ENCODE measurements at places on chromosomes 3 and 15.

- no peak for DNase-seq
Observed at GRCh38 chr3:155035553-155035952, 44.6 kb upstream of the MME start.

DNA sequence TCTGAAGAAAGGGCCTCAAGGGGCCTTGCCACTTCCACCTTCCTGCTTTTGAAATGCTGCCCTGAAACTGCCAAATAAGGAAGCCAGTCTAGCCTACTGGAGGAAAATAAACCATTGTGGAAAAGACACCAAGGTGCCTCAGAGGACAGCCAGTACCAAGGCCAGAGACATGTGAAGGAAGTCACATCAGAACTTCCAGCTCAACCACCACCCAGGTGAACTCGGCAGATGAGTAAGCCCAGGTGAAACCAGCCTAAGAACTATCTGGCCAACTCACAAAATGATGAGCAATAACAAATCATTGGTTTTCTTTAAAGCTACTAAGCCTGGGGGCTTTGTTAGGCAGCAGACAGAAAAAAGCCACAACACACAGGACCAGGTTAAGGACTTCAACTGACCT lies 103.0 kb downstream of the MAGI1 start:
- DNase-seq: no peak

GRCh38 chr3:61828880-61829721 lies 267.7 kb downstream of the PTPRG start:
- DNase-seq: no peak

DNA sequence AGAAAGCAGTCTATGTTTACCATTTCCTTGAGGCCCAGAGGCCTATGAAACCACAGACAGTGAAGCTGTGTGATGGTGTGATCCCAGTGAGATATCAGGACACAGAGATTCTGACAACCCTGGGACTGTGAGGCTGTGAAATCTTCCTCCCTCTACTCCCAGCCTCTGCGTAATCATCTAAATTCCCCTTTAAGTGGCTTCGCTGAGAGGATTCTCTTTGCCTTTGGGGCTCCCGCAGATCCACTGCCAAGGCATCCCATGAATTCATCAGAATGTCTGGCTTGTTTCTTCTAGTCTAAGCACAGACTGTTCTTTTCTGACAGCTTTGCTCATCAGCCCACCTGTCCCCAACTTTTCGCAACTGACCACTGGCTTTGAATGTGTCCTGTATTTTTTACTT lies 901.2 kb upstream of the NR2F2 start:
- DNase-seq: no peak

- no peak for DNase-seq
Observed at GRCh38 chr15:70226337-70226980, 128.7 kb upstream of the TLE3 start.

GRCh38 chr15:33934921-33935320 lies 33.4 kb upstream of the CHRM5 start:
- DNase-seq: no peak

DNA sequence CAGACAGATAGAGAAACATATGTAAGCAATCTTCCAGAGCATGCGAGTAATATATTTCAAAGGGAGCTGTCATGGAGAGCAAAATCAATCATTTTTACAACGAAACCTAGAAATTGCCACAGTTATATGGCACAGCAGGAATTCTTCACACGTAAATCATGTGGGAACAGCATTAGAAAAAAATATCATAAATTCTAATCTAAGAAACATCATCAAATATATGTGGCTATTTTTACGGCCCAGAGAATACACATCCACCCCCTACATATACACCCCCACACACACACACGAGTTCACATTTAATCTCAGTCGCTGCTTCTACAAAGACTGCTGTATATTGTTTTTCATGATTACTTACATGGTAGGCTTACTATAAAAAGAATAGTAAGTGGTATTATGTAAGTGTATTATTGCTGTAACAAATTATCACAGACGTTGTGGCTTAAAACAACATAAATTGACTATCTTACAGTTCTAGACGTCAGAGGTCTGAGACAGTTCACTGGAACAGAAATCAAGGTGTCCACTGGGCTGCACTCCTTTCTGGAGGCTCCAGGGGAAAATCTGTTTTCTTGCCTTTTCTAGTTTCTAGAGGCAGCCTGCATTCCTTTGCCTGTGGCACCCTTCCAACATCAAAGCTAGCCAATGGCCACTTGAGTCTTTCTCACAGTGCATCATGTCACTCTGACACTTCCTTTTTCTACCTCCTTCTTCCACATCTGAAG lies 363.3 kb downstream of the ULK4 start:
- DNase-seq: no peak

DNA sequence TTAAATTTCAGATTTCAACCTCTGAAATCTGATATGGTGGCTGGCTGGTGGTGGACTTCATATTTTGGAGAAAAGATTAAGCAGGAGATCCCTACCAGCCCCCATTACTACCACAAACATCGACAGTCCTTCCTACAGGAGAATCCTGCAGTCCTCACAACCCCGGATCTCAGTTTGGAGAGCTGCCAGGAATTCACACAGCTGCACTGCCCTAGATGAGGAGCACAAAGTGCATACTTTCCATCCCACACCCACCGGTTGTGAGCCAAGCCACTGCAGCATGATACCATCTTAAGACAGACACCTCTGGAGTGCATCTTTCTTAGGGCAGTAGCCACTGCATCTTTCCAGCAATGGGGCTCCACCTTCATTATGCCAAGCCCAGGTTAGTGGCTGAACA lies 185.5 kb upstream of the GPR149 start:
- no peak for DNase-seq

GRCh38 chr15:40175160-40175559 lies 14.3 kb downstream of the BUB1B start:
- no peak for DNase-seq

DNA sequence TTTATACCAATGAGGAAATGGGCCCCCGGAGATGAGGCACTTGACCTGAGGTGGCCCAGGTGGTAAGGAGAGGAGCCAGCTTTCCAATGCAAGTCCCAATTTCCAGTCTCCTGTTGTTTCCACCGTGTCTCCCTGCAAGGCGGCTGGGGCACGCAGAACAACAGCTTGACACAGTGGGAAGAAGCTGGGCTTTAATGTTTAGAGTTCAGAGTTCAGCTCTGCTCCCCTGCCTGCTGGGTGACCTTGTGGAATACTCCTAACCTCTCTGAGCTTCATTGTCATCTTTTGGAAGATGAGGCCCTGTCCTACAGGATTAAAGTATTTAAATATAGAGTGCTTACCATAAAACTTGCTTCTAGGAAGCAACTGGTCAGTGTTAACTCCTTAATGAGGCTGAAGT lies 80.3 kb downstream of the SMAD3 start:
- no peak for DNase-seq

DNA sequence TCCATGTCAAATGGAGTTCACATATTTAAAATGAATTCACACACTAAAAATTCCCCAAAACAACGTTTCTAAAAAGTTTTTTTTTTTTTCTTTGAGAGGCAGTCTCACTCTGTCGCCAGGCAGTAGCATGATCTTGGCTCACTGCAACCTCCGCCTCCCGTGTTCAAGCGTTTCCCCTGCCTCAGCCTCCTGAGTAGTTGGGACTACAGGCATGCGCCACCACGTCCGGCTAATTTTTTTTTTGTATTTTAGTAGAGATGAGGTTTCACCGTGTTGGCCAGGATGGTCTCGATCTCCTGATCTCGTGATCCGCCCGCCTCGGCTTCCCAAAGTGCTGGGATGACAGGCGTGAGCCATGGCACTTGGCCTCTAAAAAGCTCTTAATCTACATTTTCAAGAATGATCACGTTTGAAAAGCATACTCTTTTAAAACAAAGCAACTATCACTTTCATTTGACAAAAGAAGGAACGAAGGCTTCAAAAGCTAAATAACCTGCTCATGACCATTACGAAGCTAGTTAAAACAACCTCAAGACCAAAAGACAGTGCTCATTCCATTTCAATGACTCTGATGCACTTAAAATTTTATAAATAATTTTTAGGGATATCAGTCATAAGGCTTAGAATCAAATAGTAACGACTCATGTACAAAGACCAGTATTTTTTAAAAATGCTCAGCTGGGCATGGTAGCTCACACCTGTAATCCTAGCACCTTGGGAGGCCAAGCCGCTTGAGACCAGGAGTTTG lies 5.5 kb downstream of the UBE3A start:
- no peak for DNase-seq

DNA sequence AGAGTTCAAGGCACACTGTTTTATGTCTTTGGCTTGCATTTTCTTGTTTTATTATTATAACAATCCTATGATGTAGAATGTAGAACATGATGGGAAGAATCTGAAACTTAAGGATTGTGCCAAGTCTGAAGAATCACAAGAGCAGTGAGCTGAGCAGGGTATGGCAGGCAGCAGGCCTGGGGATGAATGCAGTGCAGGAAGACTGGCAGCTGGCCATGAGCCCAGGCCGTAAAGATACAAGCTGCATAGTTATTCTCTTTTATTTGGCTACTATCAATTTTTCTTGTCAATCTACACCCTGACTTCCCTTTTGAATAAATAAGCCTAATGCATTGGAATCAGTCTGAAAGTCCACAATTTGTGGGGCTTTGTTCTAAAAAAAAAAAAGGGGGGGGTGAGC lies 89.6 kb upstream of the ARPP21 start:
- no peak for DNase-seq

GRCh38 chr15:70212286-70212962 lies 114.7 kb upstream of the TLE3 start:
- no peak for DNase-seq

- DNase-seq: no peak
Observed at GRCh38 chr3:16295298-16295890, 30.4 kb downstream of the OXNAD1 start.

GRCh38 chr3:27319304-27319703 lies 49.9 kb downstream of the NEK10 start:
- no peak for DNase-seq

DNA sequence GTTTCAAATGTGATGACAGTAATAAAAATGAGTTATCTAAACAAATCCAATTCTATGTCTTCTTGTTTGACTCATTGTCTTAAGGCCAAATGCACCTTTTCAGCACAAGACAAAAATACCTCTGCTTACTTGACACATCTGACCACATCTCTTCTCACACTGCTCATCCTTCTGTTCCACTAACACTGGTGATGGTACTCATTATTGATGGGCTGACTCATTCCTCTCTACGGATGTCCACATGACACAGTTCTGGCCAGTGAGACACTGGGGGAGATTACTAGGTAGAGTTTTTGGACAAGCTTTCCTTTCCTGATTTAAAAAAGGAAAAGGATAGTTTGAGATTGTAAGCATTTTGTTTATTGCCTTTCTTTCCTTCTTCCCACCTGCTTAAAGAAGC lies 410.6 kb upstream of the THRB start:
- DNase-seq: no peak

DNA sequence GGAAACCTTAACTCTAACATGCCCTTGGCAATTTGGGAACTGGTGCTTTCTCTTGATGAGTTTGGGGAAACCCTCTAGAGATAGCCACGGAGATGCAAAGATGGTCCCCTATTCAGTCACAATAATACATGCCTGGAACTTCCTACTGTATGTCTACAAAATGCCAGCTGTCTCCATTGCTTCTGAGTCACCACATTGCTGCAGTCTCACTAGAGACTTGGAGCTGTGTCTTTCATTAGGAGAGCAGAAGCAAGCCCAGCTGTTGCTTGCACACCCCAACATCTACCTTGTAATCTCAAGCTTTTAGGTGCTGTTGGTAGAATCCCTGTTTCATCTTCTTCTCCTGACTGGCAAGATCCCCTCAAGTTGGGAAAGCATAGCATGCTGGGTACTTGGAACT lies 261.0 kb downstream of the ADAMTSL3 start:
- DNase-seq: no peak

GRCh38 chr15:90619468-90619867 lies 89.7 kb downstream of the CRTC3 start:
- no peak for DNase-seq

- no peak for DNase-seq
Observed at GRCh38 chr15:73856458-73857192, 16.7 kb upstream of the TBC1D21 start.

DNA sequence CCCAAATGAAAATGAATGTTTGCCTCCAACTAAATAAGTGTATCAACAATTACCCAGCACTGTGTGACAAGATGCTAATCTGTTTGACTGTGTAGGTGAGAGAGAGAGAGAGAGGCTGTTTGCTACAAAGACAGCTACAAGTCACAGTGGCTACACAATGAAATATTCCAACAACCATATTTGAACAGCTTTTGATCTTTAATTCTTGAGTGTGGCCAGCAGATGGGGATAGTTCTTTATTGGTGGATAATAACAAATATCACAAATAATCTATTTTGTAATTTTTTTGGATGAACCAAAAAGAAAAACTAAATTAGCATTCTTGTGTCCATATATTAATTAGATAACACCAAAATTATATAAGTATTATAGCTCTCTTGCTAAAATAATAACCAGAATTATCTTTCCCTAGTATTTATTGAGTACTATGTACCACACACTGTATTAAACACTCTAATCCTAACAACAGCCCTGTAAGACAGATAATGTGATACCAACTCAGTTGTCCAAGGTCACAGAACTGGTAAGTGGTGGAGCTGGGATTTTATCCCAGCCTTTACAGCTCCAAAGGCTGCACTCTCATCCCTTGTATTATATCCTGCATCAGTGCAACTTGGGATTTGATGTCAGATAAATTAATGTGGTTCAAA lies 61.9 kb upstream of the C3orf80 start:
- DNase-seq: no peak

DNA sequence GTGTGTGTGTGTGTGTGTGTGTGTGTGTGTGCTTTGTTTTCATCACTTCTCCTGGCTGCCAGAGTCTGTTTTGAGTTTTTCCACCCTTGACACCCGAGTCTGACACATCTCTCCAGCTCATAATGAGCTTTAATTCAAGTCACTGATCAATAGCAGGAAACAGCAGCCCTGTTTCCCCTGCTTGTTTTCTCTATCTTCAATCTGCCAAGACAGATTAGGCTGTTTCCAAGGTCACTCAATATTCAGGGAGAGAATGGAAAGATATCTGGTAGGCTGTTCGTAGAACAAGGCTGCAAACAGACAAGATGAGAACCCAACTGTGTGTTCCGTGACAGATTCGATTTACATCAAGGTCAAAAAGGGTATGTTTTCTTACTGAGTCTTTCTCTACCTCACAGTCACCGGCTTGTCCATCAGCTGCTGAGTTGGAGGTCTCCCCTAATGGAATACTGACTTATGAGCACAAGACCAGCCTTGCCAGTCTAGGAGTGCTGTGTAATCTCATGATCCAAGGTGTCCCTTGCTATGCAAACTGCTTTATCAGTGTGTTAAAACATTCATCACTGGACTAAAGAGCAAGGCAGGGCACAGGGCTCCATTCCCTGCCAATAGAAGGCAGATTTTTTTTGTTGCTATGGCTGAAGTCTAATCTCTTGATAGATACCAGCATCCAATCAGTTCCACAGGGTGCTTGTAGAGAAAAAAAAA lies 187.9 kb upstream of the LMCD1 start:
- DNase-seq: no peak

GRCh38 chr3:12024959-12025570 lies 20.9 kb downstream of the SYN2 start:
- no peak for DNase-seq

DNA sequence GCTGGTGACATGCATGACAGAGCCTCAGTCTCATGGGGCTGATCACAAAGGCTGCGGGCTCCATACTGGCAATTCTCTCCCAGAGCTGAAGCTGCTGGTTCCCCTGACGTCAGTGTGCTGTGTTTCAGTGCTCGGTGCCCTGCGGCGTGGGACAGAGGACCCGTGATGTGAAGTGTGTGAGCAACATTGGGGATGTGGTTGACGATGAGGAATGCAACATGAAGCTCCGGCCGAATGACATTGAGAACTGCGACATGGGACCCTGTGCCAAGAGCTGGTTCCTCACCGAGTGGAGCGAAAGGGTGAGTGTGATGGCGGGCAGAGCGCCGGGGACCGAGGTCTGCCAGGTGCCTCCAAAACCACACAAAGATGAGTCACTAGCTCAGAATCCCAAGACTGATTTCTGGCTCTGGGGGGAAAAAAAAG lies 62.0 kb upstream of the NR2E3 start:
- DNase-seq: no peak
